Ascending aorta (tissue), 2 donors: ENCODE measurements at places on chromosomes 11 and 22.
A peak's percentile ranks its signal among the peaks of the same experiment; 100 is the strongest.

GRCh38 chr11:126546694-126547093 is 191.2 kb downstream of the ST3GAL4 start:
- H3K27me3 ChIP-seq: no peaks in the 10 kb centered on the region
- no peak overlapping the region for H3K27ac ChIP-seq
- no peaks in the 10 kb centered on the region for H3K4me1 ChIP-seq

- H3K27ac ChIP-seq: no peak overlapping the region
- DNase-seq: no peak
Observed at GRCh38 chr11:32792948-32793475, 1.4 kb downstream of the CCDC73 start.

GRCh38 chr22:35634015-35634414 is 14.2 kb upstream of the APOL6 start:
- H3K4me1 ChIP-seq: peaks cover 9% of the 10 kb centered on the region
- no peaks in the 10 kb centered on the region for H3K36me3 ChIP-seq
- no peak overlapping the region for H3K4me3 ChIP-seq
- DNase-seq: no peak
- no peaks in the 10 kb centered on the region for H3K27me3 ChIP-seq
- no peak overlapping the region for H3K27ac ChIP-seq

GRCh38 chr11:32231909-32232493 is 141.1 kb downstream of the RCN1 start:
- H3K36me3 ChIP-seq: no peaks in the 10 kb centered on the region
- no peaks in the 10 kb centered on the region for H3K27me3 ChIP-seq
- H3K4me3 ChIP-seq: no peak overlapping the region
- no peak for DNase-seq

DNA sequence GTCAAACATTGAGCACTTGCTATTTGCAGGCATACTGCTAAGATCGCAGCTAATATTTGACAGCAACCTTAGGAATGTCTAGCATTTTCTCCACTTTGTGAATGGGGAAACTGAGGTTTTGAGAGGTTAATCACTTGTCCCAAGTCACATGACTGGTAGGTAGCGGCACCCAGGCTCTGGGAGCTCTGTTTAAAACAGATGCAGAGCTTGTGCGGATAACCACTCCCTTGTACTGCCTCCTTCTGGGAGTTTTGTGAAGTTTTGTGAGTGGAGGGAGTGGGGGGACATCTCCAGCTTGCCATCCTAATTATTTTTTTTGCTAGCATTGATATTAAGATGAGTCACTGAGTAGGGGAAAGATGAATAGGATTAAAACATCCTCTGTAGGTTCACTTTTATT is 134.7 kb downstream of the GRIK4 start:
- H3K27ac ChIP-seq: no peak overlapping the region
- DNase-seq: no peak
- no peak overlapping the region for H3K4me3 ChIP-seq
- H3K4me1 ChIP-seq: no peaks in the 10 kb centered on the region
- H3K27me3 ChIP-seq: no peaks in the 10 kb centered on the region
- no peaks in the 10 kb centered on the region for H3K36me3 ChIP-seq

- H3K36me3 ChIP-seq: peaks cover 90% of the 10 kb centered on the region
- H3K4me3 ChIP-seq: no peak overlapping the region
- peaks cover 28% of the 10 kb centered on the region for H3K4me1 ChIP-seq
- peak; percentile 85 for DNase-seq
- H3K27ac ChIP-seq: peak overlapping the region; percentile 72
Observed at GRCh38 chr11:114250993-114251814, 45.0 kb upstream of the NNMT start.

- H3K27ac ChIP-seq: no peak overlapping the region
- no peaks in the 10 kb centered on the region for H3K36me3 ChIP-seq
- H3K4me1 ChIP-seq: no peaks in the 10 kb centered on the region
Observed at GRCh38 chr11:38818720-38819119, 2220.7 kb upstream of the RAG2 start.

DNA sequence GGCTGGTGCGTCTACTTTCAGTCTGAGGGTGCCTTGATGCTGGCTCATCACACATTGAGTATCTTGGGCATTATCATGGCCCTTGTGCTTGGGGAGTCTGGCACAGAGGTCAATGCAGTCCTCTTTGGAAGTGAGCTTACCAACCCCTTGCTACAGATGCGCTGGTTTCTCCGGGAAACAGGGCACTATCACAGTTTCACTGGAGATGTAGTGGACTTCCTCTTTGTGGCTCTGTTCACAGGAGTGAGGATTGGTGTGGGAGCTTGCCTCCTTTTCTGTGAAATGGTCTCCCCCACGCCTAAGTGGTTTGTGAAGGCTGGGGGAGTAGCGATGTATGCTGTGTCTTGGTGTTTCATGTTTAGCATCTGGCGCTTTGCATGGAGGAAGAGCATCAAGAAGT is 4.9 kb downstream of the TLCD5 start:
- peaks cover 13% of the 10 kb centered on the region for H3K36me3 ChIP-seq
- no peaks in the 10 kb centered on the region for H3K27me3 ChIP-seq
- H3K4me1 ChIP-seq: peaks cover 45% of the 10 kb centered on the region
- DNase-seq: no peak

DNA sequence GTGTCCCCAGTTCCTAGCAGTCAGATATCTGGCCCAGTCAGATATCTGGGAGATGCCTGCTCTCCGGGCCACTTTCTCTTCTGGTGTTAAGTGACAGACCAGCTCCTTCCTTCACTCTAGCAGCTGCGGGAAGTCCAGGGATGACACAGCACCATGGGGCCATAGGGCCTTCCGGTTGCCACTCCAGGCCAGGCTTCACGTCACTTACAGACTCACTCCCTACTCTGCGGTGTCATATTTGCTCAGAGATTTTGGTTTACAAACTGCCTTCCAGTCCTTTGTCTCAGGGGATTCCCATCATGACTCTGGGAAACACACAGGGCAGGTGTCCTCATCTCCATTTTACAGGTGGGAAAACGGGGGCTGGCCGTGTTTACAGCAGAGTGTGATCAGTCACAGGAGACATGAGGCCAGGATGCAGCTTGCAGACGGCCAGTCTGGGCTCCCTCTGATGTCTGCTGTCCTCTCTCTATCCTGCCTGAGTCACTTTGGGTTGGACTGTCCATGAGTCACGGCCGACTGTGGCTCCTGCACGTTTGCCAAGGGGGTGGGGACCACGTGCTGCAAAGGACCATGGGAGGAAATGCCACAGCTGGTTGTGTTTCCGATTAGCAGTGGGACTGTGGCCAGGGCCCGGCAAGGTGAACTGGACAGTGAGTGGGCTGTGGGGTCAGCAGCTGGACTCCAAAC is 8.2 kb upstream of the TBC1D22A start:
- no peaks in the 10 kb centered on the region for H3K27me3 ChIP-seq
- DNase-seq: peak; percentile 91

- no peaks in the 10 kb centered on the region for H3K27me3 ChIP-seq
- H3K4me1 ChIP-seq: peaks cover 2% of the 10 kb centered on the region
- no peak overlapping the region for H3K4me3 ChIP-seq
Observed at GRCh38 chr11:1381793-1382425, 7.8 kb upstream of the BRSK2 start.

- H3K4me1 ChIP-seq: no peaks in the 10 kb centered on the region
- DNase-seq: no peak
- H3K27ac ChIP-seq: no peak overlapping the region
- H3K36me3 ChIP-seq: peaks cover 7% of the 10 kb centered on the region
Observed at GRCh38 chr11:126281245-126281644, 1.6 kb upstream of the TIRAP start.

DNA sequence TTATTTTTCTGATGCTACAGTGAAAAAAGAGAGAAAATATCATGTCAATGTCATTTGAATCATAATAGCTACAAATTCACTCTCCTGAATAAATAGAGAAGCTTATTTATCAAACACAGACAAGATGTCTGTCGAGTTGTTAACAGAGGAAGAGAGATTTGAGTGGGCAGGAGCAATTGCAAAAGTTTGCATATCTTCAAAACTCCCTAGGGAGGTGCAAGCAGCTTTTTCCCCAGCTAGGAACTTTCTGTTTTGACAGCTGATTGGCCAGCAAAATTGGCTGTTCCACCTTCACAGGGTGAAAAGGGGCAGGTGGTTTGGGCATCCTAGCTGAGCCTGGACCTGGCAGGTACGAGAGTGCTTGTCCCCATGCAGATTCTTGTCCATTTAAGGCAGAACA is 98.2 kb downstream of the NTM start:
- no peak for DNase-seq
- H3K27me3 ChIP-seq: no peaks in the 10 kb centered on the region
- H3K4me3 ChIP-seq: no peak overlapping the region
- H3K27ac ChIP-seq: no peak overlapping the region
- no peaks in the 10 kb centered on the region for H3K4me1 ChIP-seq
- H3K36me3 ChIP-seq: no peaks in the 10 kb centered on the region

- H3K4me1 ChIP-seq: no peaks in the 10 kb centered on the region
- peaks cover 6% of the 10 kb centered on the region for H3K36me3 ChIP-seq
- H3K4me3 ChIP-seq: no peak overlapping the region
- DNase-seq: no peak
- H3K27ac ChIP-seq: no peak overlapping the region
Observed at GRCh38 chr11:125428486-125429173, 67.4 kb downstream of the FEZ1 start.

DNA sequence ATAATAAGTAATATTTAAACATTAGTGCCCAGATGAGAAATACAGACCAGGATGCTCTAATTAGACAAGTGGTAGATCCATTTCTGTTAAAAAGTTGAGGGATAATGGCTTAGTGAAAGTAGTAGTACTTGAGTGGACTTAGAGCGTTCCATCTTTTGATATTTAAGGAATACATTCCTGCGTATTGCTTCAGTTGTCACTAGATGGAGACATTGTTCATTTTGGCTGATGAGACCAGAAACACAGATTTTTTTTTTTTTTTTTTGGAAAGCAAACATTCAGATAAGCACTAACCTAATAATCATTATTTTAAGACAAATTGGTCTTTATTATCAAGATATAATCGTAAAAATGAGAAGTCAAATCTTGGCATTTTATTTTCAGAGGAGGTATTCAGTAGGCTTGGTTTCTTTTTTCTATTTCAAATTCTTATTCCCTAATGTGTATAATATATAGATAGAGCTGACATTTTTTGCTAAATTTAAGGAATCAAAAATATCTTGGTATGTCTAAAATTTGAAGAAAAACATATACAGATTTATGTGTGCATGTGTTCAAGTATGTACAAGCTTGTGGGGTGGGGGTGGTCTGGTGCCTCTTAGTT is 92.9 kb downstream of the DYNC2H1 start:
- H3K4me3 ChIP-seq: no peak overlapping the region
- H3K4me1 ChIP-seq: no peaks in the 10 kb centered on the region
- no peak overlapping the region for H3K27ac ChIP-seq
- no peak for DNase-seq
- no peaks in the 10 kb centered on the region for H3K27me3 ChIP-seq
- peaks cover 31% of the 10 kb centered on the region for H3K36me3 ChIP-seq

DNA sequence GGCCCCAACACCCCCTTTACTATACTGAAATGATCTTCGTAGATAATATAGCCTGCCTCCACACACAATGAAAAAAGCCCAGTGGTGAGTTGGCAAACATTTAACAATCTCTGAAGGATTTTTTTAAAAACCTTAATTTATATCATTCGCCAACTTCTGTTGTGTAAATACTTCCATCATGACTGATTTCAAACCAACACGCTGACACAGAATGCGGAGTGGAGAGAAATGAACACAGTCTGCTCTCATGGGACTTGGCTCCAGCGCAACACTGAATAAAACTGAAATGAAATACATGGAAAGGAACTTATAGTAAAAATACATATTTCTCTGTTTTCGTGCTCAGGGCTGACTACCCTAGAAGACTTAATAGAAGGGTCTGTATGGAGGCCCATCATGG is 61.3 kb upstream of the WNT11 start:
- H3K4me3 ChIP-seq: no peak overlapping the region
- no peaks in the 10 kb centered on the region for H3K4me1 ChIP-seq
- no peak for DNase-seq
- H3K36me3 ChIP-seq: no peaks in the 10 kb centered on the region

DNA sequence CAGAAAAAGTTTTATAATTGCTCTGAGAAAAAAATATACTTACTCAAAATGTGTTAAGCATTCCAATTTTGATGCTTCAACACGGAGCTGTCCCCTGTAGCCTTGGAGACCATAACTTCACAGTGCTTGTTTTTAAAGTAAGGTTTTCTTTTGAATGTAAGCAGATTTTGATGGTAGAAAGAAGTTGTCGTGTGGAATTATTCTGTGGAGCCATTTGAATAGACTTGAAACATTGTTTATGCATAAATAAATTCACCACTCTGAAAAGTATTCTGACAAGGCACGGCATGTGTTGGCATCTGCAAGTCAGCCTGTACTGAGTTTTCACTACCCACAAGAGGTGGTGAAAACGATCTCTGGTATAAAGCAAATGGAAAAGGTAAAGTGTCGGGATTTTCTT is 115.5 kb downstream of the UVRAG start:
- H3K27ac ChIP-seq: no peak overlapping the region
- DNase-seq: no peak
- H3K4me3 ChIP-seq: no peak overlapping the region
- peaks cover 3% of the 10 kb centered on the region for H3K4me1 ChIP-seq
- H3K27me3 ChIP-seq: no peaks in the 10 kb centered on the region

- peak overlapping the region; percentile 100 for H3K27ac ChIP-seq
- peak; percentile 75 for DNase-seq
- no peaks in the 10 kb centered on the region for H3K36me3 ChIP-seq
- H3K27me3 ChIP-seq: no peaks in the 10 kb centered on the region
- peak overlapping the region; percentile 94 for H3K4me3 ChIP-seq
Observed at GRCh38 chr22:27919942-27920755, 1.1 kb upstream of the PITPNB start.

DNA sequence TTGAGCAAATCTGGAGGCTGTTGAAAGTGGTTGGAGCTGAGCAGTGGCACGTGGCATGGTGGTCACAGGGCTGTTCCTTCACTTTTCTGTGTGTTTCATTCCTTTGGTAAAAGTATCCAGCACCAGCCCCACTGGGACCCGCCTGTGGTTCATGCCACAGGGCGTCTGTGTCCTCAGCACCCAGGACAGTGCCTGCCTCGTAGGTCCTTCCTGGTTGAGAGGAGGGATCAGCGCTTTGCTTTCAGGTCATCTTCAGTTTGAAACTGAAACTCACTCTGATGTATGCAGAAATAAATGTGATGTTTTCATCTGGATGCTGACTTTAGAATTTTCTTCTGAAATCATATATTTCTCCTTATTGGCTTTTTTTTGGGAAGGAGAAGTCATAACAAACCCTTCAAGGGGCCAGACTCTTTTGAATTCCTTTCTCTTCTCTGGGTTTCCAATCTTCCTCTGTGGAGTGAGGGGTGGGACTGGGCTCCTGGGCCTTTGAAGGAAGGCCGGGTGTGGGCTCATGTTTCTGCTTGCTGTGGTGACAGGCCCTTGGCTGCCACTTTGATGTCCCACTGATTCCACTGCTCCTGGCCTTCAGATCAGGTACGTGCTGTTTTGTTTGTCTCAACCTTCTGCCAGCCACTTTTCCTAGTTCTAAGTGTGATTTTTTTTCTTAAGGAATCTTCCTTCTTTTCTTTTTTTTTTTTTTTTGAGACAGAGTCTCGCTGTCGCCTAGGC is 26.2 kb downstream of the TBC1D22A start:
- no peak for DNase-seq
- no peak overlapping the region for H3K27ac ChIP-seq
- H3K4me1 ChIP-seq: peaks cover 6% of the 10 kb centered on the region
- H3K36me3 ChIP-seq: peaks cover 11% of the 10 kb centered on the region

- no peaks in the 10 kb centered on the region for H3K27me3 ChIP-seq
- DNase-seq: no peak
- H3K27ac ChIP-seq: no peak overlapping the region
- H3K4me1 ChIP-seq: peaks cover 69% of the 10 kb centered on the region
- H3K4me3 ChIP-seq: no peak overlapping the region
Observed at GRCh38 chr22:28909375-28909774, 26.0 kb downstream of the ZNRF3 start.

GRCh38 chr11:117919781-117920221 is 9.4 kb downstream of the TMPRSS13 start:
- H3K4me3 ChIP-seq: no peak overlapping the region
- H3K27ac ChIP-seq: no peak overlapping the region
- H3K36me3 ChIP-seq: no peaks in the 10 kb centered on the region
- no peak for DNase-seq
- no peaks in the 10 kb centered on the region for H3K27me3 ChIP-seq
